ENCODE measurements at places on chromosomes 4 and X.

- no peak for DNase-seq
Observed at GRCh38 chr4:25088093-25088952, 57.6 kb upstream of the LGI2 start.

- DNase-seq, result no peak
Observed at GRCh38 chrX:72393836-72394517, 88.3 kb upstream of the CITED1 start.

GRCh38 chr4:120144634-120145033 lies 78.0 kb upstream of the MAD2L1 start:
- DNase-seq, result no peak

DNA sequence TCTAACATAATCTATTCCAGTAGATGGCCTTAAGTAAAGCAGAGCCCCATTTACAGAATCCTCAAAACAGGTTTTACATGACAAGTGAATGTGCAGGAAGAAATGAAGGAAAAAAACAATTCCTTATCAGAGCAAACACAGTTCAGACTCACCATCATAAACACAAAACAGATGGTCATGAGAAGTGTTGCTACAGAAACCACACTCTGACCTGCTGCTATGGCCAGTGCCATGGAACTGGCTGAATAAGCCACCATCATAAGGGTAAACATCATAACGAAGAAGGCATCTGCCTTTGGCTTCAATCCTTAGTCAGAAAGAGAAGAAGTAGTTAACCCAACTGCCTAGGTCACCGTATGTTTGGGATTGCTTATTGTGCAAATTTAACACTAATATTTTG lies 61.1 kb downstream of the ABCG2 start:
- no peak for DNase-seq

- DNase-seq, result peak; percentile 12
Observed at GRCh38 chr4:139297001-139297410, 4.3 kb upstream of the NAA15 start.

GRCh38 chr4:114488301-114488982 lies 110.2 kb upstream of the UGT8 start:
- DNase-seq, result no peak

- no peak for DNase-seq
Observed at GRCh38 chrX:4830880-4831557, 1117.6 kb upstream of the PRKX start.

GRCh38 chrX:154517101-154517781 lies 1.2 kb upstream of the FAM3A start:
- DNase-seq, result no peak

DNA sequence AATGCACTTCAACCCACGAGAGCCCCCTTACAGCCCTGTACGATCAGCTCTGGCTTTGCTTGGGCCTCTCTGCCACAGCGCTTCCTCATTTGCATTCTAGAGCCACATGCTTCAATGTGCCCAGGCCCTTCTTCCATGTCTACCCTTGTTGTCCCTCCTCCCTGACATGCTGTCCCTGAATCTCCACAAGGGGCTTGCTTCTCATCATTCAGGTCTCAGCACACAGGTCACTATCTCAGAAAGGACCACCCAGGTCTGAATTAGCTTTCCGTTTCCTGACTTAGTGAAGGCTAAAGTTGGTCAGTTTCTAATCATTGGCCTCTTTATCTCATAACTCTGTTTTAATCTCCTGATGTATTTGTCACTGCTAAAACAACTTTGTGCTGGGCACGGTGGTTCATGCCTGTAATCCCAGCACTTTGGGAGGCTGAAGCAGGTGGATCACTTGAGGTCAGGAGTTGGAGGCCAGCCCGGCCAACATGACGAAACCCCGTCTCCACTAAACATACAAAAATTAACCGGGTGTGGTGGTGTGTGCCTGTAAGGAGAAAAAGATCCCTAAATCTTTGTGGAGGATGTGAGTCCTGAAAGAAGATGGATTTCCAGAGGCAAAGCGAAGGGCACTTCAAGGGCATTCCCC lies 17.9 kb upstream of the SLC34A2 start:
- no peak for DNase-seq

GRCh38 chr4:68267433-68267944 lies 22.0 kb upstream of the TMPRSS11B start:
- DNase-seq, result peak; percentile 54

DNA sequence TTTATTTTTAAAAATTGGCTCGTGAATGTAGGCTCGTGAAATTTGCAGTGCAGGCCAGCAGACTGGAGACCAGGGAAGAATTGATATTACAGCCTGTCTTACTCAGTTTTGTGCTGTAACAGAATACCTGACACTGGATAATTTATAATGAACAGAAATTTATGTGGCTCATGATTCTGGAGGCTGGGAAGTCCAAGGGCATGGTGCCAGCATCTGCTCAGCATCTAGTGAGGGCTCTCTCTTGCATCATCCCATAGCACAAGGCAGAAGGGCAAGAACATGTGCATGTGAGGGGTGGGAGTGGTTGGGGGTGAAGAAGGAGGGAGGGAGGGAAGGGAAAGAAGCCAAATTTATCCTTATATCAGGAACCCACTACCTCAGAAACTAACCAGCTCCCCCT lies 13.7 kb upstream of the CLTRN start:
- peak; percentile 8 for DNase-seq

DNA sequence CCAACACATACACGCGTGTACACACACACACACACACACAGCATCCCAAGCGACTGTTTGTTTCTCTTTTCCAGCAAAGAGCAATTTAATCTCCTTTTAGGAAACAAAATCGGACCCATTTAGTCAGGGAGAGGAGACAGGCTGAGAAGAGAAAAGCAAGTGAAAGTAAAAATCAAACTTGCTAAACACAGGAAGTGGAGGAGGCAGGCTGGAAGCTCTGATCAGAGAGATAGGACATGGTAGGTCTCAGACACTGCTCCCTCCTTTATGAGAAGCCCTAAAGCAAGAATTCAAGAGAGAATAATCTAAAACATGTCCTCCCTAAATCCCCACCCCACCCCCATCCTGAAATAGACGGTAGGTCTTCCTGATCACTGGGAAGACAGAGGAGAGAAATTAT lies 62.3 kb downstream of the GPC3 start:
- no peak for DNase-seq

DNA sequence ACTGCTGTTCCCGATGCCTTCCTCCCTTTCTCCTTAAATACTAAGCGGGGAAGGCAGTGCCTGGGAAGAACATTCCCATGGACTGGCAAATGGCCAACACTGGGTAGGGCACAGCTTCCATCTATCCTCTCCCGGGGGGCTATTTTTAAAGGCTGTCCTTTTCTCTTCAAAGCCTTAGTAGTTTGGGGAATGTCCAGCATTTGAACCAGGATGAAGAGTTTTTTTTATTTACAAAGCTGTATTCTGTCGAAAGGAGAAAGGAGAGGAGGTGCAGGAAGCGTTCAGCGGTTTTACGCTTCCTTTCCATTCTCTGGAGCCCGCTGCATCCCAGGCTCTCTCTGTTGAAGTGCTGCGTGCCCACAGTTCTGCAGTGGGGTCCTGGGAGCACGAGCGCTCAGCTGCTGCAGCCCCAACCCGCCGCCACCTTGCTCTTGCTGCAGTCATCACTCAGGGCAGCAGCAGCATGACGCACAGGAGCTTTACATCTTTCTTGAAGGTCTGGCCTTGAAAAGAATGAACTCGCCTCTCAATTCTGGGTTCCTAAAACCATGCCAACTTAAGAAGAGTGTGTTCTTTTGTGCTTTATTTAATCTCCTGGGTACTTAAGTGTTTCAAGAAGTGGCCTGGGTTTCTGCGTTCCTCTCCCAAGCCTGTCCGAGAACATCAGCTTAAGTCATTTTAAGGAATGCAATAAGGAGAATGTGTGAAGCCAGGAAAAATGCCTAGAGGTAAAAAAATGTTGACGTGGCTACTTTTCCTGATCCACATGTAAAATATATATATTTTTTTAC lies 427.2 kb downstream of the MAPK10 start:
- peak; percentile 43 for DNase-seq

DNA sequence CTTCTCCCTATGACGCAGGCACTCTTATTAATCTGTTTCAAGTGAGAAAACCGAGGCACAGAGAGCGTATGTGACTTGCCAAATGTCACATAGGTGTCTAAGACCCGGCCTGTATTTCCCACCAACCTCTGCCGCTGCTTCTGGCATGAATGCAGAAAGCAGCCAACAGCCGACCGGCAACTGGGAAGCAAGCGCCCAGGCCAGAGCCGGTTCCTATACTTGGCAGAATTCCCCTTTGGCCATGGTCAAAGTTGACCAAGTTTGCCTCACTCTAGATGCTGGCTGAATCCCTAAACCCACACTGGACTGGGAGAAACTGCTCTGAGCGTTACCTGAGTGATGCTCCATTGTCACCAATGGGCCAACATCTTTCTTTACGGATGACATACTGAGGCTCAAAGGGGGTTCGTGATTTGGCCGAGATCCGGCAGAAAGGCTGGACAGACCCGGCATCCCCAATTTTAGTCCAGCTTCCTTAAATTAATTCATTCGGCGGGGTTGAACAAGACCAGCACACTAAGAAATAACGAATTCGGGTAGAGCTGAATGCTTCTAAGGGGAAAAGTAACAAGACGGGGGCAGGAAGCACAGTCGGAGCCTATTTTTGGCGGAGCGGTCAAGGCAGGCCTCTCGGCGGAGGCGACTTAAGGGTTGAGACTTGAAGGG lies 11.2 kb downstream of the MSX1 start:
- DNase-seq, result no peak

- DNase-seq, result peak; percentile 70
Observed at GRCh38 chr4:95155759-95156451, 392.9 kb downstream of the UNC5C start.

GRCh38 chr4:66516940-66517339 lies 846.7 kb upstream of the EPHA5 start:
- DNase-seq, result no peak

GRCh38 chrX:153634832-153635231 lies 12.2 kb upstream of the DUSP9 start:
- no peak for DNase-seq

- DNase-seq, result no peak
Observed at GRCh38 chrX:122512561-122513072, 671.5 kb upstream of the GRIA3 start.

GRCh38 chr4:27966664-27967063 lies 1106.0 kb downstream of the STIM2 start:
- DNase-seq, result no peak

DNA sequence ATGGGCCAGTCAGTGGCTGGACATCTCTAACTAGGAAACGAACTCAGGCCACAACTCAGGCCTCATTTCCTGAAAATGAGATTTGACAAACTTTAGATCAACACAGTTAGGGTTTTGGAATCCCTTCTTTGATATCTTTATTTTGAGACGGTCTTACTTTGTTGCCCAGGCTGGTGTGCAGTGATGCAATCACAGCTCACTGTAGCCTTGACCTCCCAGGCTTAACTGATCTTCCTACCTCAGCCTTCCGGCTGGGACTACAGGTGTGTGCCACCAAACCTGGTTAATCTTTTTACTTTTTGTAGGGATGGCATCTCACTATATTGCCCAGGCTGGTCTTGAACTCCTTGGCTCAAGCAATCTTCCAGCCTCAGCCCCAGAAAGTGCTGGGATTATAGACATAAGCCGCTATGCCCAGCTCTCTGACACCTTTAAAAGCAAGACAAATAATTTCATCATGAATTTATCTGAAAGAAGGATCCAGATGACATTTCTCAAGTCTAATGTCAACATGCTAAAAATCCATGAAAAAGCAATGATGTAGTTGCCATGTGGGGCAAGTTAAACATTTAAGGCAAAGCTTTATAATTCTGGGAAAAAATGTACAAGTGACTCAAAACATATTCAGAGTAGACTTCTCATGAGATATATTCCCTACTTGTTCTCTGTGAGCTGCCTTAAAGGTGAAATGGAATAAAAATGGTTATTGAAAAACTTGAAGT lies 89.1 kb upstream of the CBR4 start:
- DNase-seq, result peak; percentile 33

GRCh38 chr4:100804576-100805360 lies 286.9 kb upstream of the EMCN start:
- DNase-seq, result no peak

- no peak for DNase-seq
Observed at GRCh38 chrX:138890491-138890890, 179.0 kb upstream of the FGF13 start.

DNA sequence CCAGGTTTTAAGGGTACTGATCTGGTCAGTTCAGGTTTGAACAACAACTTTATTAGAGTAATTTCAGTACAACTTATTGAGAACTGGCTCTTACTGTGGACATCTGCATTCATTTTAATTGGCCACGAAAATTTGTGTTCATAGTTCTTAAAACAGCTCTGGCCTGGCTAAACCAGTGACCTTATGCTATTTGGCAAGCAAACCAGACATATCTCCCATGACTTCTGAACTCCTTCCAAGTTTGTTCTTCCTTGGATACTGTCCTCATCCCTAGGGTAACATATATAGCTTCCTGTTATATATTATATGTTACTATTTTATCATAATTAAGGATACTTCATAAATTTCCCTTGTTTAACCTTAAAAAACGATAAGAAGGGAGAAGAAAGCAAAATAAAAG lies 841.9 kb downstream of the TRAM1L1 start:
- no peak for DNase-seq

GRCh38 chr4:20017777-20018115 lies 234.0 kb upstream of the SLIT2 start:
- no peak for DNase-seq

DNA sequence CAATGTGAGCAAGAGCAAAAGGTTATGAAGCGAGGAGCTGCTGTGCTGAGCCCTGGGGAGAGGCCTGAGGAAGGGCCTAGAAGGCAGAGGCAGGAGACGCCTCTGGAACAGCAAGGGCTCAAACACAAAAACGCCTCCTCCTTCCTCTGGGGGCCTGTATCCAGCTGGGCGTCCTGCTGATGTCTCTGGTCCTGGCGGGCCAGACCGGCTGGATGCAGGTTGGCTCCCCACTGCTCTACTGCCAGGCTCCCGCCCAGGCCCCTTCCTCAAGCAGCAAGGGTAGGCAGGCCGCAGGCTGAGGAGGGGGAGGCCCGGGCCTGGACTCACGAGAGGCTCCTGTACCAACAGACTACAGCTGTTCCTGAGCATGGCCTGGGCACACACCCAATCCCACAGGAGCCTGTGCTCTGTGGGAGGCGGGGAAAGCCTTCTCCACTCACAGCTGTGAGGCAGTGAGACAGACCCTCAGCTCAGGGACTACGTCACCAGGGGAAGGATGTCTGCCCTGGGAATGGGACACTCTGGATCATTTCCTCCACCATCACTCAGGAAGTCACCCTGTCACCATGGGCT lies 2.3 kb downstream of the HAUS7 start:
- DNase-seq, result no peak

DNA sequence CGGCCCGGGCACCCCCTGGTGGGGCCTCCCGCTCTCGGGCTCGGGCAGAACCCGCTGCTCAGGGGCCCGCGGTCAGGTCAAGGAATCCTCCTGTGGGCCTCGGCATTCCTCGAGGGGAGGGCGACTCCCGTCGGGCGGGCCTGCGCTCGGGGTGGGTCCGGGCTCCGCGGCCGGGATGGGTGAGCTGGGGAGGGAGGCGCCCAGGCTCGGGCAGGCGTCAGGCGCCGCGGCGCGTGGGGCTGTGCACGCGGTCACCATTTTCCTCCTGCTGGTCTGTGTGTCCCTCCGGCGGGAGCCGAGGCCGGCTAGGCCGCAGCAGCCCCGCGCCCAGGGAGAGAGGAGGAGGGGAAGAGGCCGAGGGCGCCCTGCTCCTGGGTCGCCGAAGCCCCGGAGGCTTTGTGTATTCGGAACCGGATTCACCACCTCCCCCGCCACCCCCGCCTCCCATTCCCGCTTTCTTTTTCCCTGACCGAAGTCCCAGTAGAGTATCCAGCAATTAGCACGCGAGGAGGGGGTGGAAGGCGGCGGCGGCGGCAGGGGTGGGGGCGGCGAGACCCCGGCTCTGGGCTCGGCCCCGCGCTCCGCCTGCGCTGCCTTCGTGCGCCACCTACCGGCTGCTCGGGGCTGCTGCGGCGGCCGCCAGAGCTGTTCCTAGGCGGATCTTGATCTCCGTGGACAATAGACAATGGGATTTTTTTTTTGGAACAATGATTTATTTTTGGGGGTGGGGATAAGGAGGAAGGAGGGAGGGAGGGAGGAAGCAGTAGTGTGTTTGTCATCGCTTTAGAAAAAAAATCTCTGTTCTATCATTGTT lies 99.0 kb upstream of the MAML3 start:
- DNase-seq, result peak; percentile 84

All from cardiac fibroblast (primary cell).